Stimulated activated CD4-positive, alpha-beta T cell treated with anti-CD3 and anti-CD28 coated beads, Interleukin-2, amount 100 ng/mL, for 24 hours (primary cell): ENCODE measurements at places on chromosomes 6 and 20.

- no peak for DNase-seq
Measured at GRCh38 chr20:22070610-22071058, 365.2 kb downstream of the PAX1 start.

GRCh38 chr6:140736231-140736630 is 1361.8 kb upstream of the CITED2 start:
- no peak for DNase-seq

- no peak for DNase-seq
Measured at GRCh38 chr20:8524101-8525016, 392.3 kb downstream of the PLCB1 start.

DNA sequence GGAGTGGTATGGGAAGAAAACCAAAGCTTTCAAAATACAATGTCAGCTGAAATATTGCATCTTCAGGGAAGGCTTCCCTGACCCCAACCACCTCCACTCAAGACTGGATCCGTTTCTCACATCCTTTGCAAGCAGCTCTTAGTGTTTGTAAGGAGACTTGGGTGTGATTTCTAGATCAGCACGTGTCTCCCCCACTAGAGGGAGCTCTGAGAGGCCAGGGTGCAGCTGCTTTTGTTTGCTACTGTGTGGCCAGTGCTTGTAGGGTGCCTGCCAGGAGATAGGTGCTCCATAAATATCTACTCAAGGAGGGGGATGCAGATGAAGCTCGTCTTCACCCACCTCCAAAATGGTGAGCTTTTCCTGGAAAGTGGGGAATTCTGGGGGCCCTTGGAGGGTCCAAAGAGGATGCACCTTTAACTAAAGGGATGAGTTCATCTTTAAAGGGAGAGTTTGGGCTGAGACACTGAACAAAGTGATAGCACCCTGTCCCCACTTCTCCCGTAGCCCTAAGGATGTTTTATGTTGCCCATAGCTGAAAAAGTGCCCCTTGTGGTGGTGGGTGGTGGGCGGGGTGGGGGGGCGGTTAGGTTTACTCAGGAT is 52.6 kb upstream of the MAFB start:
- peak; percentile 30 for DNase-seq

GRCh38 chr20:34017610-34018009 is 23.9 kb downstream of the RALY start:
- DNase-seq: no peak

DNA sequence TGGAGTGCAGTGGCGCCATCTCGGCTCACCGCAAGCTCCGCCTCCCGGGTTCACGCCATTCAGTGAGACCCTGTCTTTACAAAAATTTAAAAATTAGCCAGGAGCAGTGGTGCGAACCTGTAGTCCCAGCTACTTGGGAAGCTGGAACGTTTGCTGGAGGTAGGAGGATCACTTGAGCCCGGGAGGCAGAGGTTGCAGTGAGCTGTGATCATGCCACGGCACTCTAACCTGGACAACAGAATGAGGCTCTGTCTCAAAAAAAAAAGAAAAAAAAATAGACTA is 5.7 kb upstream of the PARD6B start:
- DNase-seq: no peak

DNA sequence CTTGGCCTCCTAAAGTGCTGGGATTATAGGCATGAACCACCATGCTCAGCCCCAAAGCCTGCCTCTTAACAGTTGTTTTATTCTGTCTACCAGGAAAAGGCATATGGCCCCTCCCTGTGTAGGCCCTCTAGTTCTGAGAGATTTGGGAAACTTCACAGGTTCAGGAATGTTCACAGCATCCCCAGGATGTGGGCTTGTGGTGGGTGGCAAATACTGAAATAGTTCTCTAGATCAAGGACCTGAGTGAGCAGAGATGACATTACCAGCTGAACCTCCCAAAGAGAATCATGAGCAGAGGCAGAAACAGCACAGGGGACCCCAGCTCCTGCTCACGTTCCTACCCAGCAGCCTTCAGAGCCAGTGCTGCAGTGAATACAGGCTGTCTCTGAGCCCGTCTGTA is 99.6 kb downstream of the SSR1 start:
- no peak for DNase-seq

- DNase-seq: no peak
Measured at GRCh38 chr6:259316-259715, 33.0 kb upstream of the DUSP22 start.

GRCh38 chr6:168305096-168305749 is 14.4 kb downstream of the DACT2 start:
- no peak for DNase-seq

- no peak for DNase-seq
Measured at GRCh38 chr20:22160101-22160652, 424.2 kb downstream of the FOXA2 start.

GRCh38 chr6:160742090-160742489 is 40.0 kb downstream of the PLG start:
- no peak for DNase-seq

- no peak for DNase-seq
Measured at GRCh38 chr6:115712291-115712961, 348.3 kb downstream of the FRK start.

GRCh38 chr6:90478789-90479602 is 107.9 kb downstream of the MAP3K7 start:
- peak; percentile 83 for DNase-seq

DNA sequence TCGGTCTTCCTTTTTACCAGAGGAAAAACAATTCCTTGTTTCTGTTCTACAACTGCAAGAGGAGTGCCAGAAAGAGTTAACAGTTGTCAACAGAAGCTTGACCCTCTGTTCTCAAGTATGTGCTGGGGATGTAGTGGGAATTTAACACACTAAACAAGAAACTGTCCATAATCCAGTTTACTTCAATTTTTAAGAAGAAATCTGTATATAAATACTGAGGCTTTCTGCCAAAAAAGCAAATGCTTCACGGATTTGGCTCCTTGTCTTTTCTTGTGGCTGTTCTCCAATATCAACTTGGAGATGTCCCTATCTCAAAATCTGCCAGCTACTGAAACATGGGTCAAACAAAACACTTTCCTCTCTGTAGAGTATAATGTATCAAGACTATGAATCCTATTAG is 26.8 kb downstream of the REV3L start:
- no peak for DNase-seq

- DNase-seq: no peak
Measured at GRCh38 chr6:99002831-99003230, 55.1 kb upstream of the FBXL4 start.
